Fibroblast of skin of right biceps (primary cell): ENCODE measurements at places on chromosomes 5 and 9.

DNA sequence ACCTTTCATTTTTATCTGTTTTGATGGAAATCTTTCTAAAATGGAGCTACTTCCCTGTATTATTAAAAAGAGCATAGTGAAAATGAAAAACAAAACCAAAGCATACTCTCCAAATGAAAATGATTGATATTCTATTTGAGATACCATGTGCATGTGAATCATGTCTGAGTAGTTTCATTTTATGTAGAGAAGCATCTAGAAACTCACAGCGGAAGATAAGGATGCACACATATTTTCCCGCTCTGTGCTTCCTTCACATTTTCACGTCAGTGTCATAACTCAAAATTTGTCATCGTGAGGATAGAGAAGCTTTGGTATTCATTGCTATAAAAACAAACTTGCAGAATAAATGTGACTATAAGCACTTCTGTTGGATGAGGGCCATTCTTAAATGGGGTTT lies 34.0 kb upstream of the CLINT1 start:
- DNase-seq = no peak

GRCh38 chr5:136740228-136740627 lies 374.9 kb upstream of the TRPC7 start:
- DNase-seq = peak; percentile 41

- no peak for DNase-seq
Measured at GRCh38 chr5:162624110-162624509, 556.5 kb downstream of the GABRG2 start.

DNA sequence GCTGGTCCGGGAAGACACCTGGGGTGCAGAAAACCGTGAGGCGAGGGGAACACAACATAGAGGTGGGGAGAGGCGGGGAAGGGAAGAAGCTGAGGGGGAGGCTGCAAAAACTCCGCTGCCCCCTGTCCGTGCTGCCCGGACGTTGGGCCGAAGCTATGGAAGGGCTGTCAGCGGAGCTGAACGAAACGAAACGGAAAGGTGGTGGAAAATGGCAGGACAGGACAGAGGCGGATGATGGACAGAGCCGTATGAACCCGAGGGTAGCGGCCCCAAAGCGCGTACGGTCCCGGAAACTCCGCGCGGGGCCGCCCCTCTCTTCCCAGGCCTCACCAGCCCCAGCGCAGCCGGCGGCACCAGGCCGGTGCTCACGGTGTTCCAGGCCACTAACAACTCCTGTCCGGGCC lies 272 bp downstream of the ANAPC2 start:
- no peak for DNase-seq

- no peak for DNase-seq
Measured at GRCh38 chr5:62762503-62762902, 183.9 kb downstream of the LRRC70 start.

DNA sequence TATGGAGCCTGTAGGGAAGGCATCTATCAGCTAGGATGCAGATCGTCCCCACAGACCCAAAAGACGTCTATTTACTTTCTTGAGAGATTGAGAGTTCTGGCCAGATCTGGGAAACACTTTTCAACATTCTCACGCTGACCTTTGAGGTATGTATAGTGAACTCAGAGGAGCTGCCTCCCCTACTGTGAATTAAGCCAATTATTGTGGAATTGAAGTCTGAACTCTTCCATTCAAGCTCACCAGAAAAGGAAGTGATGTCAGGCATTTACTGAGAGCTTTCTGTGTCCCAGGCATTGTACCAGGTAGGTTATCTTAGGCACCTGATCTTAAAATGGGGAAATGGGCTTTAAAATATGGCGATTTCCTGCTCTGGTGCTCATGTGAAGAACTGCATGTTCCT lies 136.5 kb downstream of the SV2C start:
- no peak for DNase-seq

DNA sequence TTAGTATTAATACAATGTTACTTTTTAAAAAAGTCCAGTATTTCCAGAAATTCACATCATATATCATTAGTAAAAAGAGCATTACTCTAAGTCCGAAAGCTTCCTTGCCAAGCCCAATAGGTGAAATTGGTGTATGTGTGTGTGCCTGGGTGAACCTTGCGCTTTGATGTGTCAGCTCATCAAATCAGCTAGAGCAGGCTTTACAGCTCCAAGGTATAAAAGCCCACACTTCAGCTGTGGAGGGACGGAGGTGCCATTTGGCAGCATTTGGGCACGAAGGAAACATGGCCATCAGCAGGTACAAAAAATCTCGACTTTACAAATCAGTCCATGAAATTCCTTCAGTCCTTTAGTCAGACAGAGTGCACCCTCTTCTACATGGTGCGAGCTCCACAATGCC lies 76.5 kb upstream of the IL7R start:
- DNase-seq = no peak

DNA sequence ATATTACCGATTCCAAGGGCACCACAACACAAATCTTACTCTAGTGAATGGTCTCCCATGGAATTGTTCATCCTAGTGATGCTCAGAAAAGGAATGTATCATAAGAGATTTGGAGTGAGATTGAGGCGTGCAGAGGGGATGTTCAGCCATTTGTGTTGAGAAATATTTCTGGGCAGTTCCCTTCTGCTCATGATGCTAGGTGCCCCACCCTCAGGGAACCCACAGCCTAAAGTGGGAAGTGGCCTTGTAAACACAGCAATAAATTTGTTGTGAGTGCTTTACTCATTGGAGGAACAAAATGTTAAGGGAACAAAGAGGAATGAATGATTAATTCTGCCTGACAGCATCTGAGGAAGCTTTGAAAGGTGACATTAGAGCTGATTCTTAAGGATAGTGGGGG lies 129.9 kb downstream of the TLE4 start:
- DNase-seq = no peak

DNA sequence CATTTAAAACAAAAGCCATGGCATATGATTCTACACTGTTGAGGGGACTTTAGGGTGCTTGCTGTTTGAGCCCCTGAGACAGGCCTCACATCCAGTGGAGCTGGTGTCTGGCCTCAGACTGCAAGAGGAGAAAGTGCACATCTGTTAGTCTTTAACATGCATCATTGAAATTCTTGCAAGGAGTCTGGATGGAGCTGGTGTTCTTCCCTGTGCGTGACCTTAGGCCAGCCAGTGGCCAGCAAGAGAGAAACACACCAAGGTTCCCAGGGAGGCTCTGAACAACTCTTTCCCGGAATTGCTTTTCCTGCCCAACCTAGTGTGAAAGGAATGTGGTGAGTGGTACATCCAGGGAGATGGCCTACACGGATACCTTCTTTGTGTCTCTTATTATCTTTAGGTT lies 282.8 kb upstream of the TNC start:
- DNase-seq = peak; percentile 77

DNA sequence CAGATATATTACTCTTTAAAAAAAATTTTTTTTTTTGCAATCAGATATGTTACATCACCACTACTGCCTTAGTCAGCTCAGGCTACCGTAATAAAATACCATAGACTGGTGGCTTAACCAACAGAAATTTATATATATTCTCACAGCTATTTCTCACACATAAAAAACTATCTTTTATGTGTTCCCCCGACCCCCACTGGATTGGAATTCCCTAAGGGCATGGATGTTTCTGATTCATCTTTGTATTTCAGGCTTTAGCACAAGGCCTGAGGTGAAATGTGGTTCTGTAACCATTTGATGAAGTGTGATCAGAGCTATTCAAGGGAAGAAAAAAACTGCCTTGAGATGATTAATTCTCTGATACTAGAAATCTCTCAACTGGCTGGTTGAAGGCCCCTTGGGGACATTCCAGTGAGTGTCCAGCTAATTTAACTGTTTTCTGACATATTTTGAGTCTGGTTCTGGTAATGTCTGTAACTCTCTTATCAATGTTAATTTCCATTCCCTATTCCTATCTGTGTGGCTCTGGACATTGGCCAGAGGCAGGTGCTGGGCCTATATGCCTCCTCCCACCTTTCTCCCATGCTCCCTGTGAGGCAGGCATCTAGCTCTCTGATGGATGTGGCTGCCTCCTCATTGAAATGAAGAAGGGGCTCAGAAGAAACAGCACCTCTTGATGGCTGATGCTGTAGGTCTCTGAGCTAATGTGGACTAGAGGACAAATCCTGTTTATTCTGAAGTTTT lies 2.5 kb downstream of the CD14 start:
- peak; percentile 41 for DNase-seq

DNA sequence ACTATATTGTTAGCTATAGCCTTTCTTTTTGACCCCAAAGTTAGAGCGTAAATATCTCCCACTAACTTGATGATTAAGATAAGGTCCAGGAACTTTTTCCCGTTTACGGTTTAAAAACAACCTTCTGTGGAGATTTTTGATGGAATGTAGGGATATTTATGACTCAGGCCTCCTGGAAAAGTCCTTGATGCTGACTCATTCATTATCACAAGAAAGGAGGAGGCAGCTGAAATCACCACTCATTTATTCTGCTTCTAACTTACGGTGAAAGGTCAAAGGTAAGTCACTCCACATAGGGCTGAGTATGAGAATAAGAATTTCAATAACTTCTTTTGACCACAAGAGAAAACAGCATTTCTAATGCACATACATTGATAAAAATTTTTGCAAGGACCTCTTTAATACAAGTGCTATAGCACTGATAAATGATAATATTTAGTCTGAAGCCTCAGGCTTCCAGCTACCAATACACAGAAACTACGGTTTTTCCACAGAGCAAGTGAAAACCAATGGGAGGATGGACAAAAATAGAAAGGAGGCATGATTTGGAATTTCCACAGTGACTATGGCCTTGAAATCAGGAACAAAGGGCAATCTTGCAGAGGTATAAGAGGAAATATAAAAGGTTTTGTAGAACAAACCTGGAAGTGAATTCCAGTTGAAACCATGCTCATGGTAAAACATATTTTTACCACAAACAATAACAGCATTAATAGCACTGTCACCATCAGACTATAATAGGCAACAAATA lies 146.5 kb downstream of the PPP2R2B start:
- DNase-seq = peak; percentile 96

DNA sequence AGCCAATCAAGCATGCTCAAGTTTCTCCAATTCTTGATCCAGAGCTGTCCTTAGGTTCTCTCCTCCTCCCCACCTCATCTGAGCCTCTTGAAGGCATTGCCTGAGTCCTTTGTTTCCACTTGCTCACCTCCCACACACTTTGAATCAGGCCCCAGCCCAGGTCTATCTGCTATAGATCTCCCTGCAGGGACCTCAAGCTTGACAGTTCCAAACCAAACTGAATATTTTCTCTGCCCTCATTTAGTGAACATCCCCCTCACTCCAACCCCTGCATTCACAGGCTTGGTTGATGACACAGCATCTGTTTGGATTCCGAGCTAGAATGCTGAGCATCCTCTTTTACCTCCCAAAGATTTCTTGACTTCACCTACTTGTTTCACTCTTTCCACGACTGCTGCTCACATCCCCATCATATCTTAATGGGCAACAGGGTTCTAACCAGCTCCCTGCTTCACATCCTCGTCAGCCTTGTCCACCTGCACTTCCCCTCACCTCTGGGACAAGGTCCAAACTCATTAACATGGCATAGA lies 474.5 kb downstream of the ZSWIM6 start:
- peak; percentile 9 for DNase-seq

DNA sequence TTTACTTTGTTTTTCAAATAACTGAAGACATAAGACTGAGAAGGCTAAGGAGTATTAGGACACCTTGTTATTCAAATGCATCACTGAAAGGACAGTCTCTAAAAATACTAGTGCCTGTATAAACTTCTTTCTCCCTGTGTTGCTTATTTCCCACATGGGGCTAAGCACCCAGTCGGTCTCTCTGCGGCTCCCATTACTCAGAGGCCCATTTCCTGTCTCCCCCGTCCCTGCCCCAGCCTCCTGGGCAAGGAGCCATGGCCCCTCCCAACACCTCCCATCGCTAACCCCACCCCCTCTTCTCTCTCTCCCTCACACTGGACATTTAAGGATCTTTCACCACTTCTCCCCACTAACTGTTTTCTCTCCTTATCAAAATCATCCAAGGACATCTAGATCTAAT lies 81.9 kb downstream of the EBF1 start:
- DNase-seq = peak; percentile 92

- no peak for DNase-seq
Measured at GRCh38 chr9:20603524-20604268, 18.6 kb downstream of the MLLT3 start.

DNA sequence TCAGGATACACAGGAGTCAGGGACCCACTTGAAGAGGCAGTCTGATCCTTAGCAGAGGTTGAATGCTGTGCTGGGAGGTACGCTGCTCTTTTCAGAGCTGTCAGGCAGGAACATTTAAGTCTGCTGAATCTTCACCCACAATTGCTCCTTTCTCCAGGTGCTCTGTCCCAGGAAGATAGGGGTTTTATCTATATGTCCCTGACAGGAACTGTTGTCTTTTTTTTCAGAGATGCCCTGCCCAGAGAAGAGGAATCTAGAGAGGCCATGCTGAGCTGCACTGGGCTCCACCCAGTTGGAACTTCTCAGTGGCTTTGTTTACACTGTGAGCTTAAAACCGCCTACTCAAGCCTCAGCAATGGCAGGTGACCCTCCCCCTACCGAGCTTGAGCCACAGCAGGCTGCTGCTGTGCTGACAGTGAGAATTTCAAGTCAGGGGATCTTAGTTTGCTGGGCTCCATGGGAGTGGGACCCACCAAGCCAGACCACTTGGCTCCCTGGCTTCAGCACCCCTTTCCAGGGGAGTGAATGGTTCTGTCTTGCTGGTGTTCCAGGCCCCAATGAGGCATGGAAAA lies 169.0 kb downstream of the FBXL17 start:
- peak; percentile 22 for DNase-seq

DNA sequence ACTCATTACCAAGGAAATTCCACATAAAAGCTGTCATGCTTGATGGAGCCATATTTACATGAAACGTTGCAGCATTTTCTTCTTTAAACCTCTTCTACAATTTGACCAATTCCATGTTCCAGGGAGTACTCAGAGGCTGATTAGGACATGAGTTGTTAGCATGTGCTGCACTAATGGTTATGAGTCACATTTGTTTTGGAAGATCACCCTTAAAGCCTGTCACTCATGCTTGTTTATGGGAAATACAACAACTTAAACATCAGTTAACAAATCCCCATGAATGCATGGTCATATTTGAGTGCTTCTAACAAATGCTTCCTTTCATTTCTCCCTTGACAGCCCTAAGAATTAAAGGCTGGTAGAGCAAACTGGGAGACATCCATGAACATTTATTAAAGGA lies 156.1 kb downstream of the GHR start:
- DNase-seq = peak; percentile 12

DNA sequence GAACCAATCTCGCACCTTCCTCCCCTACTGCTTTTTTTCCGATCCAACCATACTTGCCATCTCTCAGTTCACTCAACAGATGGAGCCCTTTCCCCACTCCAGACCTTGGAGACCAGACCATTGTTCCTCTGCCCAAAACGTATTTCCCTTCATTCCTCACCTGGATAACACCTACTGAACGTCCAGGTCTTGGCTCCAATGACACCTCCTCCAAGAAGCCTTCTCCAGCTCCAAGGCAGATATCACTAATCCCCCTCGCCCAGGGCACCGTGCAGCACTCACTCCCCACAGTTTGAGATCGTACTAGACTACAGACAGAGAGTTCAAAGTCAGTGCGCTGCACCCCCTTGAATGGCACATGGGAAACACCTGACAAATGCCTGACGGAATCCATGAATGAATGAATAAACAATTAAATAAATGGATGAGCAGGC lies 47.1 kb upstream of the AKNA start:
- peak; percentile 42 for DNase-seq

GRCh38 chr9:108331596-108331995 lies 524.2 kb downstream of the ACTL7B start:
- DNase-seq = no peak
